ENCODE measurements at places on chromosomes 12 and 14.

- ATAC-seq, result peak; percentile 78
Measured at GRCh38 chr12:65891987-65892481, 67.8 kb downstream of the HMGA2 start.

GRCh38 chr14:69581316-69581935 lies 6.8 kb upstream of the CCDC177 start:
- ATAC-seq, result no peak

- no peak for ATAC-seq
Measured at GRCh38 chr12:80864046-80864735, 73.5 kb downstream of the LIN7A start.

DNA sequence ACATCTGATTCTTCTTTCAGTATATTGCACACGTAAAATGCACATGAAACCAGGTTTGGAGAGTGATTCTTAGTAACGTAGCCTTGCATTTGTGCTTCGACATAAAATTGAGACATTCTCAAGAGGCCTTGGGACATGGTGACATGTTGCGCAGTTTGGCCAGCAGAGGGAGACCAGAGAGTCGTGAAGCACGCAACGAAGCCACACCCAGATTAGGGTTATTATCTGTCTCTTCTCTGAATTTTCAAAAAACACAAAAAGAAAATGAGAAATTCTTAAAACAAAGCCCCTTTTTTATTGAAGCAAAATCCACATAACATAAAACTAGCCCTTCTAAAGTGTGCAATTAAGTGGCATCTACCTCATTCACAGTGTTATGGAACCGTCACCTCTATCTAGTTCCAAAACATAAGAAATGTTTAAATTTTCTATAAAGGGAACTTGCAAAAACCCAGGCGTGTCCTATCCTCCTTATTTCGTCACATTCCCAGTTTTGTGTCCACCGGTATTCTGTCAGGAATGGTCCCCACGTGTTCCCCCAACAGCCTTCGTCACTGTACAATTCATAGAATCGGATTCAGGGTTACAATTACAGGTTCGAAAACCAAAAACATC lies 108.8 kb upstream of the ATF7IP start:
- peak; percentile 38 for ATAC-seq

DNA sequence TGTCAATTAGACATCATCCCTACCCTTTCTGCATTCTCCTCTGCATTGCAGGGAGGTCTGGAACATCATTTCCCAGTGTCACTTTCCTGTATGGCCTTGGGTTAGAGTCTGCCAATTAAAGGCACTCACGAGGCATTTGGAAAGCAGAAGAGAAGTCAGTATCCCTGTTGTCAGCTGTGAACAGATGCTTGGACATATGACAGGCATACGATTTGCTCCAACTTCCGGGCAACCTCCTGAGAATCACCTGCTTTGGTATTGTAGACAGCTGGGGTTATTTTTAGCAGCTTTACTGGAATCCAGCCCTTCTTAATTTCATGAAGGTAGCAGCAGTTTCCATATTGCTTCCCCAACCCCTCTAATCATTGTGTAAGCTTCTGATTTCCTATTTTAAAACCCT lies 88.7 kb upstream of the DHRS4 start:
- ATAC-seq, result no peak

GRCh38 chr14:52042371-52043289 lies 26.2 kb downstream of the NID2 start:
- no peak for ATAC-seq

DNA sequence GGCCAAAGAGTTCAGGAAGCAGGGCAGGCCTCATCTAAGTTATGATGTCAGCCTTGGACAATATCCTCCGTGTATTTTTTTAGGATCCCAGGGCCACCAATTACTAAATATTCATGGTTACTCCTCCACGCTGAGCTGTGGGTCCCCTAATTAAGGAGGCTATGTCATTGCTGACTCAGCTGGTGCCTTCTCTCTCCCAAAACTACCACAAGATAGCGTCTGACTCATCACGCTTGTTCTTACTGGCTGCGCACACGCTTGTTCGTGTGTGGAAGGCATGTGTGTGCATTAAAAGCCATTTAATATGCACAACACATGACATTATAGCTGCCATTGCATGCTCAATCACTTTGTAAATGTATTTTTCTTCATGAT lies 78.3 kb downstream of the GSC start:
- peak; percentile 71 for ATAC-seq

- ATAC-seq, result no peak
Measured at GRCh38 chr12:68012712-68013111, 23.5 kb downstream of the IFNG-AS1 start.

- ATAC-seq, result no peak
Measured at GRCh38 chr14:103840014-103840413, 7.4 kb downstream of the PPP1R13B start.

DNA sequence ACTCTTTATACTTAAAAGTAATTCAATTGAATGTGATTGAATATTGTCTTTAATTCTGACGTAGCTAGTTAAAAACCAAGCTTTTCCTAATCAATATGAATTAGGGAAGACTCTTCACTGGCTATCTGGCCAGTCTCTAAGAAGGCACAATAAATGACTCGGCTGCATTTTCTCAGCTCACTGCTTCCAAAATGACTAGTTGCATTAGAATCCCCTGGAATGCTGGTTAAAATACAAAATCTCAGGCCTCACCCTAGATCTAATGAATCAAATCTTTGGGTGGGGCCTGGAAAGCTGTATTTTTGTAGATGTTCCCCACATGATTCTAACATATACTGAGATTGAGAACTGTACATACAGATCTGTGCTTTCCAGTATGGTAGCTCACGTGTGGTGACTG lies 242.1 kb downstream of the CHST11 start:
- ATAC-seq, result no peak

GRCh38 chr12:59401862-59402261 lies 194.0 kb upstream of the SLC16A7 start:
- no peak for ATAC-seq

DNA sequence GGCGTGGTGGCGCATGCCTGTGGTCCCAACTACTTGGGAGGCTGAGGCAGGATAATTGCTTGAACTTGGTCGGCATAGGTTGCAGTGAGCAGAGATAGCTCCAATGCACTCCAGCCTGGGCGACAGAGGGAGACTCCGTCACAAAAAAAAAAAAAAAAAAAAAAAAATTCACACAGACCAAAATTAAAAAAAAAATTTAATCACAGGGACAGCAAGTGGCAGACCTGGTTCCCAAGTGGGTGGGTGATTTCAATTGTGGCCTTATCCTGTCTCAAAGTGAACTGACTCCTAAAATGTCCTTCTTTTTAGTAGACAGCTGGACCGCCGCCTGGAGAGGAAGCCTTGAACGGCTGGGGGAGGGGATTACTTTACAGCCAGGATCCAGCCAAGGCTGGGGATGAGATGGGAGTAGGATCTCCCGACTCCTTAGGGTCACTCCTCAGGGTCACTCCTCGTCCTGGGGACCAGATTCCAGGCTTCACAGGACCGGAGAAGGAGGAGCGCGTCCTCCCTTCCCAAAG lies 1.5 kb upstream of the KCNH3 start:
- ATAC-seq, result no peak

DNA sequence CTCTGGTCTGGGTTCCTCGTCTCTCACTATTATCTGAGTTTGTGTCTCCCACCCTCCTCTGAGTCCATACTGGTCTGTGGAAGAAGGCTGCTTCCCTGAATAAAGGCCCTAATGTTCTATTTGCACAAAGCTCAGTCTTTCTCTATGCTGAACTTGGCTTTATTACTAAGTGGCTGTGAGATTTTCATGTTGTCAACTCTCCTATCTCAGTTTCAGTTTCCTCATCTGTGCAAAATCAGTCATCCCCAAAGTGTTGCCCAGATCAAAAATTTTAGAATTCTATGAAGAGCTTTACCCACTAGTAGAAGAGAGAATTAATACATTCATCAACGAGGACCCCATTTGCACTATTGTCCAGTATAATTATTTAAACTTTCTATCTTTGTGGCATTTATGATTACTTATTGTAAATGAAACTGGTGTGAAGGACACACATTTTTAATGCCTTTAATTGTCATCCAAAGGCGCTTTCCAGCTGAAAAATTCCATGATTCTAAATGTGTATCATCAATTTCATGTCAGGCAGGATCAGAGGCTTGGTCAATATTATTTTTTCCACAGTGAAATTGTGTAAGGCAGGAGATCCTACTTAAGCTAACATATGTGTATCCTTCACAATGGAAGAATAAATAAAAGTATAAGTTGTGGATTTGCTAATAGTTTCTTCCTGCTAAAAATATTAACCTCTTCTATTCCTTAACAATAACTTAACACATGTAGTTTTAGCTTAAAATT lies 79.1 kb upstream of the EEA1 start:
- ATAC-seq, result no peak

- no peak for ATAC-seq
Measured at GRCh38 chr12:28793581-28794151, 355.4 kb upstream of the FAR2 start.

Measured in esophagus mucosa (tissue), 1 donor.